HT-29 (cell line): ENCODE measurements at places on chromosomes 6 and 20. TPM values are rescaled to one million over a fixed set of nuclear protein-coding genes. Genes with fewer than 3 reads are reported as not detected.

Gene RPS6KA2
- 1.1 and 3.4 TPM in 2 replicates for total RNA-seq

Gene BPIFB4
- not detected in 2 replicates for total RNA-seq

Gene MLN
- not detected in 2 replicates for total RNA-seq

Gene TOX2
- 0.18 and 1.9 TPM in 2 replicates for total RNA-seq

Gene RBBP8NL
- 24.4 and 26.7 TPM in 2 replicates for total RNA-seq

Gene OR2H2
- total RNA-seq = not detected in 2 replicates

Gene WFDC5
- total RNA-seq = not detected in 2 replicates

Gene TMC2
- not detected in 2 replicates for total RNA-seq

Gene ALDH8A1
- not detected in 2 replicates for total RNA-seq
